HS-5 (cell line): ENCODE measurements at places on chromosomes 4 and X.

- no peak for DNase-seq
Measured at GRCh38 chr4:114780205-114780604, 181.6 kb downstream of the UGT8 start.

- DNase-seq, result no peak
Measured at GRCh38 chr4:7322166-7322991, 112.4 kb downstream of the PSAPL1 start.

DNA sequence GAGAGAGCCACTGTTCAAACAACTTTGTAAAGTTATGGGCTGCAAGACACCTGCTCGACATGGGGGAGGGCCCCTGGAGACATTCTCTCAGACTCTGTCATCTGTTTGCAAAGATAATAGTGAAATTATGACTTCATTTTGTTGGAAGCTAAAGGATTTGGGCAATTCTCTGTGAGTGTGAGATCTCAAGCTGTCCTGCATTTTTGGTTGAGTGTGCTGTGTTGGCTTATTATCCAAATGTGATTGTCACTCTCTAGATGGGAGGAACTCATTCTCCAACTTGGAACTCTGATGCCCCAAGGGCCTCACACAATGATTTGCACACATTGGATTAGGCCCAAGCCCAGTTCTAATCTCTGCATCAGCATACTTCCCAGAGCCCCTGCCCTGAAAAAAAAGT lies 63.7 kb downstream of the STK32B start:
- DNase-seq, result no peak

- DNase-seq, result no peak
Measured at GRCh38 chr4:141497627-141498026, 138.8 kb upstream of the IL15 start.

GRCh38 chr4:75142850-75143249 lies 209.9 kb downstream of the PARM1 start:
- DNase-seq, result peak; percentile 2

DNA sequence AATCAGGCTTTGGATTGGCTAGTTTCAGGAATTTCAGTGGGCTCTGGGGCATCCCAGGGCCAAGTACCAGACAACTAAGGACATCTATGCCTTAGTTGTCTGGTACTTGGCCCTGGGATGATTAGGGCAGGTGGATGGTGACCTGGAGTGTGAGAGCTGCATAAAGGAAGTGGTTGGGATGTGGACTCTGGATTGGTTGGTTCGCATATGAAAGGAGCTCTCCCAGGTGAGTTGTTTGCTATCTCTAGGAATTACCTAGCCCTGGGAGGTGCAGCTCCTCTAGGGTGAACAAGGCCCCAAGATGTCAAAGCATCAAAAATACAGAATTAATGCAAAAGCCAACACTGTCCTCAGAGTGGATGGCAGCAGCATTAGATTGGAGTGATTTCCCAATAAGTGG lies 109.6 kb downstream of the NHS start:
- no peak for DNase-seq

DNA sequence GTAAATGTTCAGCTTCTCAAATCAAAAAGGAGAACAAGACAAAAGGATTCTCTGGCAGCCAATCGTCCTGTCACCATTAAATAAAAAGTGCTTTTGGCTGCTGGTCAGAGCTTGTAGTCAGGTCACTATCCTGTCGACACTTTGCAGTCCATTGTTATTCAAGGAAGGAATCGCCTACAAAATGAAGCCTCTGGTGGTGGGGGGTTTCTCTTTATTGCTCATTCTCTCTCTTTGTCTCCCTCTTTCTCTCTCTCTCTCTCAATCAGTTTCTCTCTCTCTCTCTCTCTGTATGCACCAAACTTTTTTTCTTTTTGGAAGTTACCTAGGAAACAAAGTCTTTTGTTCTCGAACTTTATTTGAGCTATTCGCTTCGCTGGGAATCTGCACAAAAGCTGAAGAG lies 17.6 kb upstream of the SCML1 start:
- DNase-seq, result no peak

DNA sequence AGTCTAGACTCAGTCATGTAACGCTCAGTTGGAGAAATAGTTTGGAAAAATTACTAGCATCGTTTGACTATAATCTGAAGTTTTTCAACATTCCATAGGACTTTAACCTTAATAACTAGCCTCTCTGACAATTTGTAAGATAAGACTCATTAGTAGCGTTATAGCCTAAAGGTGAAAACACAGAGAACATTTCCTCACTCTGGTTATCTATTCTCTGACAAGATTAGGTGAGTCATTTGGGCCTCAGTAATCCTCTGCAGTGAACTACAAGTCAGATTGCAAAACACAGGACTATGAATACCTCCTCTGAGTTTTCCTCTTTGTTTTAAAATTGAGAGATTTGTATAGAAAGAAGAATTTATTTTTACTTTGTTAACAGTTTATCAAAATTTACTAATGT lies 31.8 kb upstream of the PDLIM5 start:
- DNase-seq, result no peak

DNA sequence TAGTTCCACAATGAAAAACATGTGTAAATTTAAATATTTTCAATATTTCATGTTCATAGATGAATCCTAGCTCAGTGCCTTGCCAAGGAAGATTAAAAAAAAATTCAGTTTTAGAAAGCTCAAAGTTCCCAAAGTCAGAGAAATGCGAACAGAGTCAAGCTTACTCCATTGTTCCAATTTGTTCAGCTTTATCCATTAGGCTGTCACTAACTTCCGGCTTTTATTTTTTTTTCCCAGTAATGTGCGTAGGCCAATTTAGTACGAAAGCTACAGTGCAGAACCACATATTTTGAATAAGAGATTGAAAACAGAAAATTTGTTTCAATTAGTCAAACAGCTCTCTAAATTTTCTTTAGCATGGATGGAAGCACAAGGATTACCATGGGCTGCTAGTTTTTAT lies 23.1 kb upstream of the KLHL2 start:
- no peak for DNase-seq

DNA sequence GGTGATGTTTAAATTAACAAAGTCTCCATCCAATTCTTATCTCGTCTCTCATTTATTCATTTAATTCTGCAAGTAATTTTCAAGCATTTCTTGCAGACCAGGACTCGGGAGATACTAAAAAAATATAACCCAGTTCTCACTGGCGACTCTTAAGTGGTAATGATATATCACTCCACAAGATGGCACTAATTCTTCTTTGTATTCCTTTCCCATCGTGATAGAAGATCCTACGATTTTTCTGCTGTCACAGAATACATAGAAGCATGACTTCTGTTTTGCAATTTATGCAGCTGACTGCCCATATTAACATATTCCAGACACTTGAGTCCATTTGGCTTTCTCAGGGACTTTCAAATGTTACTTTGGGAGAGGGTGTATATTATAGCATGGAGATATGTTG lies 64.0 kb upstream of the FGF13 start:
- no peak for DNase-seq

GRCh38 chr4:168550064-168550766 lies 53.4 kb downstream of the PALLD start:
- no peak for DNase-seq

DNA sequence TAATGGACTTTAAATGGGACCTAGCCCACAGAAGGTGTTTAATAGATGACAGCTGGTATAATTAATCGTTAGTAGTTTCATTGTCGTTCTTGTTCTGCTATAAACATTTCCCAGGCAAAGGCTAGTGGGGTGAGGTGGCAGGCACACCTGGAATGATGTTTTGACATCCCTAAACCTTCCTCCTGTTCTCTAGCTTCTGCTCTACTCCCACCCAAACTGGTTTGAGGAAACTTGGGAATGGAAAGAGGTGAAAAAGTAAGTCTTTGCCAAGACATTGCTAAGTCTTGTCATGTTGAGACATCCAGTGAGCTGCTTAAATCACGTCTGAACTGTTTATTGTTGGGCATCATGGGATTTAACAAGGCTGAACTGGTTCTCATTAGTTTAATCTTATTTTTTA lies 37.5 kb downstream of the CHRNA9 start:
- no peak for DNase-seq

DNA sequence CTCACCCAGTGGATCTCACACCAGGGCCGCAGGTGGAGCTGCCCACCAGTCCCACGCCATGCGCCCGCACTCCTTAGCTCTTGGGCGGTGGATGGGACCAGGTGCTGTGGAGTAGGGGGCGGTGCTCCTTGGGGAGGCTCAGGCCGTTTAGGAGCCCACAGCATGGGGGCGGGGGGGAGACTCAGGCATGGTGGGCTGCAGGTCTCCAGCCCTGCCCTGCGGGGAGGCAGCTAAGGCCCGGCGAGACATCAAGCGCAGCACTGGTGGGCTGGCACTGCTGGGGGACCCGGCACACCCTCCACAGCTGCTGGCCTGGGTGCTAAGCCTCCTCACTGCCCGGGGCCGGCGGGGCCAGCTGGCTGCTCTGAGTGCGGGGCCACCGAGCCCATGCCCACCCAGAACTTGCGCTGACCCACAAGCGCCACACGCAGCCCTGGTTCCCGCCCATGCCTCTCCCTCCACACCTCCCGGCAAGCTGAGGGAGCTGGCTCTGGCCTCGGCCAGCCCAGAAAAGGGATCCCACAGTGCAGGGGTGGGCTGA lies 312.9 kb upstream of the GIMD1 start:
- DNase-seq, result no peak

GRCh38 chr4:109410776-109411175 lies 22.8 kb upstream of the SEC24B start:
- DNase-seq, result no peak

- DNase-seq, result peak; percentile 2
Measured at GRCh38 chr4:35166466-35166865, 1077.8 kb downstream of the ARAP2 start.

- no peak for DNase-seq
Measured at GRCh38 chr4:111210595-111210994, 587.7 kb upstream of the PITX2 start.

DNA sequence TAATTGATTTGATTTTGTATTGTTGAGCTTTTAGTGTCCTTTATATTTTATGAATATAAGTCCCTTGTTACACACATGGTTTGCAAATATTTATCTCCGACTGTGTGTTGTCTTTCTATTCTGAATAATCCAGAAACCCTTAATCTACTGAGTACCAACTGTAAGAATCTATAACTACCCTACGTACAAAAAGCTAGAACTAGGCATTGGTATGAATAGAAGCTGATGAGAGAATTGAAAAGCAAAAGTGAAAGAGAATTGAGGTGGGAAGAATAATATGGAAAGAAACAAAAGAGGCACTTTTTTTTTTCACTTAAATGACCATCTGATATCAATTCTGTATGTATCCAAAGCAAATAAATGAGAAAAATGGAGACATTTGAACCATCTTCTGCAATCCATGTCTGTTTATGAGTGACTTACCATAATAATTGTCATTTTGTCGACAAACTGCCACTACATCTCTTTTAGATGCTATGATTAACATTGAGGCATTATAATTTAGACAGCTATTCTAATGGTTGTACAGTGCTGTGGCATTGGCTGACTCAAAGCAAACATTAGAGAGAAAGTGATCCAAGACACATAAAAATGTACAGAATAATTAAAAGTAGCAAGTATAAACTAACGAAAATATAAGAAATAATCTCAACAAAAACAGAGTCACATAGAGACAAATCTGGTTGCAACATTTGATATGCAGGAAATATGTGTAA lies 1516.6 kb upstream of the AGA start:
- DNase-seq, result no peak

GRCh38 chr4:56657128-56657527 lies 24.0 kb downstream of the HOPX start:
- no peak for DNase-seq

DNA sequence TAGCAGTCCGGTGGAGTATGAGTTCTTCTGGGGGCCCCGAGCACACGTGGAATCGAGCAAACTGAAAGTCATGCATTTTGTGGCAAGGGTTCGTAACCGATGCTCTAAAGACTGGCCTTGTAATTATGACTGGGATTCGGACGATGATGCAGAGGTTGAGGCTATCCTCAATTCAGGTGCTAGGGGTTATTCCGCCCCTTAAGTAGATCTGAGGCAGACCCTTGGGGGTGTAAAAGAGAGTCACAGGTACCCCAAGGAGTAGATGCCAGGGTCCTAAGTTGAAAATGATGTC lies 852 bp downstream of the MAGEH1 start:
- DNase-seq, result no peak

- DNase-seq, result no peak
Measured at GRCh38 chr4:2790583-2791517, 2.0 kb upstream of the SH3BP2 start.

- no peak for DNase-seq
Measured at GRCh38 chr4:148329751-148330150, 112.5 kb downstream of the NR3C2 start.

- no peak for DNase-seq
Measured at GRCh38 chr4:2935762-2936743, 27.2 kb downstream of the NOP14 start.

- no peak for DNase-seq
Measured at GRCh38 chr4:67581208-67581857, 22.8 kb downstream of the STAP1 start.

DNA sequence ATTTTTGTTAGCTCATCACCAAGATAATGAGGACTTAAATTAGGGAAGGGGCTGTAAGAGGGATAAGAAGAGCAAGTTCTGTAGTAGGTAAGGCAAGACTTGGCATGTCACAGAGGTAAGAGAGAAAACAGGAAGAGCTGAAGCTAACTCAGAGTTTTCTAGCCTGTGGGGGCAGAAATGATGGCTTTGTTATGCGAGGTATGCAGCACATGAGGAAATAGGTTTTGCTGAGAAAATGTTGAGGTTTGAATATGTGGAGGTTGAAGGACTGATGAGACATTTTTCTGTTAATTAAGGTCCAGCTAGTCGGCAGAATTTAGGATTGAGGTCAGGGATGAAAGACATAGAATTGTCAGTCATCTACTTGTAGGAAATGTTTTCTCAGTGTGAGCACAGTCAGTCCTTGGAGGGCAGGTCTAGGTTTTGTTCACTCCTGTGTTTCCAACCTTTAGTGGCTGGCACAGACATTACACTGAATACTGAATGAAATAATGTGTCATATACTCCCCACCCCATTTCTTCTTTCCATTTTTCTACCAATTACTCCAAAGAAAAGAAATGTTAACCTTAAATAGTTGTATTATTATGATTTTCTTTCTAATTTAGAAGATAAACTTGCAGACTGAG lies 154.0 kb upstream of the AADAT start:
- DNase-seq, result no peak

DNA sequence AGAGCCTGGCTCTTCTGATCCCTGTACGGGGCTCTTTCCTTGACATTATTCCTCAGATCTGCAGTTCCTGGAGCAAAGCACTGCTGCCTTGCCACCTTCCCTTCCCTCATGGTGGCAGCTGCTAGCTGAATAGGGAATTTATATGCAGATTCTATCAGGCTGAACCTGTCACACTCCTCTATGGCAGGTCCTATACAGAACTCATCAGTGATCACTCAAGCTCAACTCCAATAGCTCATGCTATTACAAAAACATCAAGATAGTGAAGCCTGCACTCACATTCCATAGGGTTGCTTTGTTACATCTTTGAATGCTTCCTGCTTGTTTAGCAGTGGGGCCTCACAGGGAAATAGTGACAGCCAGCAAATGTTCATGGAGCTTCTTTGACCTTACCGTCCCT lies 71.7 kb downstream of the SLC2A9 start:
- no peak for DNase-seq

- no peak for DNase-seq
Measured at GRCh38 chr4:55884093-55884850, 30.8 kb downstream of the EXOC1 start.

- no peak for DNase-seq
Measured at GRCh38 chrX:136203951-136204350, 47.2 kb downstream of the MAP7D3 start.
